Ammon's horn (tissue), 1 donor: ENCODE measurements at places on chromosomes 3 and 15.

DNA sequence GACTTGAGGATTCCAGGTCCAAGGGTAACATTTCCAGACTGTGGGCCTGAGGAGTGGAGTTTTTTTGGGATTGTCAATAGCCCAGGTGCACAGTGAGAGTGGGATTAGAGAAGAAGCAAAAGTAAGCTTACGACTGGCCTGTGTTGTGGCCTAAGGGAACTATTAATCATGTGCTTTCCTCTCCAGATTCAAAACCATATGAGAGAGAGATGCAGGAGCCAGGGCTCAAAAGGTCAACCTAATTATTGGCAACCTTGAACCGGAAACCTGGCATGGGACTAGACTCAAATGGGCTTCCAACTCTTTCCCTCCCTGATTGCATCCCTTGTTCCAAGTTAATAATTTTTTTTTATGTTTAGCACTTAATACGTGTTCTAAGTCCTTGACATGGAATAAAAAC is 242.1 kb upstream of the THRB start:
- no peak for DNase-seq

DNA sequence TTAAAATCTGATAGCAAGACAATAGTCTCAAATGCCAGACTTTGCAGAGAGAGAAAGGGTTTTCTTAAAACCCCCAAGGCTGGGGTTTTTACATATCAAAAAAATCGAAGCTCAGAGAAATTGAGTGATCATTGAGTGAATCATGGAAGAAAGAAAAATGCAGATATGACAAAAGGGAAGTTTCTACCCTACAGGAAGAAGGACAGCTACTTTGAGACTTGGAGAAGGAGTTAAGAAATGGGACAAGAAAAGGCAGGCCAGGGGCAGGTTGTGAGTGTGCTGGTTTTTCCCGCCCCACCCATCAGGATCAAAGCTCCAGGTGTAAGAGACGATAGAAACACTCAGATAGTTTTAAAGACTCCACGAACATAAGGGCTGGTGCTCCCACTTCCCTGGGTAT is 18.6 kb downstream of the TMEM158 start:
- no peak for DNase-seq

DNA sequence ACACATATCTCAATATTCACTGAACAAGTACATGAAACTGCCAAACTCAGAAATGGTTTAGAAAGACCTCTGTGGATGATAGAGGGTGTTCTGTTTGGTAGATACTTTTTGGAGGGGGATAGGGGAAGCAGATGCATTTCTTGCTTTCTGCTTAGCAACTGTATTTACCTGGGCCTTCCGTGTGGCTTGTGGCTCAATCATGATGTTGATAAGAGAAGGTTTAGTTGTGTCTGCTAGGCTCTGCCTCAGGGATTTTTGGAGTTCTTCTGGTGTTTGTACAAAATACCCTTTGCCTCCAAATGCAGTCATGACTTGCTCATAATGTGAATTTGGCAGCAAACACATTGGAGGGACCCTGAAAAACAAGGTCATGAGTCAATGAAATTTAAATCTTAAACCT is 38.2 kb downstream of the HACL1 start:
- no peak for DNase-seq

- DNase-seq: no peak
Measured at GRCh38 chr15:46768287-46768686, 949.0 kb upstream of the SEMA6D start.

GRCh38 chr3:59304296-59304695 is 254.5 kb upstream of the CFAP20DC start:
- DNase-seq: no peak

DNA sequence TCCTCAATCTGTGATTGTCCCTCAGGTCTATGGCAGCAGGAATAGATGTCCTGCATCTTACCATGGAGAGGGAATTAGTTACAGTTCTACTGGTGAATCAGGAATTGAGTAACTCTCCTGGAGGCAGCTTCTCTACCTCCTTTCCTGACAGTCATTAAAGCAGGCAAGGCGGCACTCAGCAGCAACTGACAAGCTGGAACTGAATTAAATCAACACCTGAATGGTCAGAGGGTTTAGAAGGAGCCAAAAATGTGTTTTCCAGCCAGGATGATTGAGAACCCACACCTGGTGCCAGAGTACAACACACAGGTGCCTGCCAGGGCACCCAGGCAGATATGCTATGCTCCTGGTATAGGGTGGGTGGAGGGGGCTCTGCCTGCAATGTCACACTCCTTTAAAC is 43.1 kb upstream of the TIPARP start:
- no peak for DNase-seq

GRCh38 chr3:153577059-153577736 is 415.2 kb downstream of the RAP2B start:
- no peak for DNase-seq

DNA sequence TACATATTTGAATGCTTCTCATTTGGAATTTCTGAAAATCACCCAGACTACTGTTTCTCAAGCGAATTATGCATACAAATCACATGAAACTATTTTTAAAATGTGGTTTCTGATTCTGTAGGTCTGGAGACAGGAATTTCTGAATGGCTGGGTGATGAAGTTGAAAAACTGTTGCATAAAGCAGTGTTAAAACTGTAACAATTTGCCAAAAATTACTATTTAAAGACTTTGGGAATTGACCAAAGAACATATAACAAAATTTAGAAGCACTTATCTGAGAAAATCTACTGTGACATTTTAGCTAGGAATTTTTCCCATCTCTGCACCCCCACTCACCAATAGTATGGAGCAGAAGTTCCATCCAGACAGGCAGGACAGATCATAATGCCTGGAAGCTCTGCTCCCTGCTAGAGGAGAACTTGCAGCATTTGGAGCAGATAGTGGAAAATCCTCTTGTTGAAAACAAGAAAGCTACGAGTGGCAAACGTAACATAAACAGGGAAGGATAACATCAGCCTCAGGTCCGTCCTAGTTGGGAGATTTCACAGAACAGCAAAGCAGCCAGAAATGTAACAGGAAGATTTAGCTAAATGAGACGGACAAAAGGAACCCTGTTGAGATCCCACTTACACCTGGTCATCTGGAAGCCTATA is 132.3 kb upstream of the MCTP2 start:
- no peak for DNase-seq

GRCh38 chr3:188775412-188775811 is 396.4 kb upstream of the TPRG1 start:
- DNase-seq: no peak

DNA sequence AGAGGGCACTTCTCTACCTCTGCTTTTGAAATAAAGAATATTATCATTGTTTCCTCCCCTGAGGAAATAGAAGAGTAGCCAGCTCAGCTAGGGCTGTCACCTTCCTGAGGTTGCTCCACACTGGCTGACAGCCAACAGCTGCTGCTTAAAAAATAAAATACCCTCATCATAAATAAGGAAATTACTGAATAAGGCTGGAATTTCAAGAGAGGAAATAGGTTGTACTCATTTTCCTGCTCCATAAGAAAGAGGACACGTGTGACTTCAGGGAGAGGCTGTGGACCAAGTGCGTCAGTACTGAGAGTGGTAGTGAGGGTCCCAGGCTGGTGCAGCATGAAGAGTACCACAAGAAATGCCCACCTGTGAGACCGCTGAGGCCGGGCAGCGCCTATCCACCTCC is 8.1 kb upstream of the C2CD4B start:
- DNase-seq: no peak

DNA sequence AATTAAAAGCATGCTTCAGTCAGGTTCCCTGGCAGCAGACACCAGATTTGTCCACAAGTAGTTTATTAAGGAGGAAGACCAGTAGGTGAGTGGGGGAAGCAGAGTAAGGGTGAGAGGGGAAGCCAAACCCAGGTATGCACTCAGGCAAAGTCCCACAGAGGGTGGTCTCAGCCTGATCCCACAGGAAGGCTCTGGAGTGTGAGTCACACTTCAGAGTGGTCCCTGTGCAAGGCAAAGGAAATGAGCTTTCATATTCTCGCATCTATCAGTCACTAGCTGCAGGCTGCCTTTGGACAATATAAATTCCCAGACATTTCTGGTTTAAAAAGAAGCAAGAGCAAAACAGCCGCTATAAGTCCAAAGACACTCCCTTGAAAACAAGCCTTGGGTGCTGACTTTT is 78.5 kb downstream of the TRANK1 start:
- no peak for DNase-seq

GRCh38 chr3:133712017-133712416 is 34.2 kb upstream of the TF start:
- peak; percentile 62 for DNase-seq

- DNase-seq: no peak
Measured at GRCh38 chr3:186075489-186075888, 33.4 kb downstream of the ETV5 start.

GRCh38 chr15:23797747-23798446 is 110.8 kb upstream of the NDN start:
- peak; percentile 52 for DNase-seq

DNA sequence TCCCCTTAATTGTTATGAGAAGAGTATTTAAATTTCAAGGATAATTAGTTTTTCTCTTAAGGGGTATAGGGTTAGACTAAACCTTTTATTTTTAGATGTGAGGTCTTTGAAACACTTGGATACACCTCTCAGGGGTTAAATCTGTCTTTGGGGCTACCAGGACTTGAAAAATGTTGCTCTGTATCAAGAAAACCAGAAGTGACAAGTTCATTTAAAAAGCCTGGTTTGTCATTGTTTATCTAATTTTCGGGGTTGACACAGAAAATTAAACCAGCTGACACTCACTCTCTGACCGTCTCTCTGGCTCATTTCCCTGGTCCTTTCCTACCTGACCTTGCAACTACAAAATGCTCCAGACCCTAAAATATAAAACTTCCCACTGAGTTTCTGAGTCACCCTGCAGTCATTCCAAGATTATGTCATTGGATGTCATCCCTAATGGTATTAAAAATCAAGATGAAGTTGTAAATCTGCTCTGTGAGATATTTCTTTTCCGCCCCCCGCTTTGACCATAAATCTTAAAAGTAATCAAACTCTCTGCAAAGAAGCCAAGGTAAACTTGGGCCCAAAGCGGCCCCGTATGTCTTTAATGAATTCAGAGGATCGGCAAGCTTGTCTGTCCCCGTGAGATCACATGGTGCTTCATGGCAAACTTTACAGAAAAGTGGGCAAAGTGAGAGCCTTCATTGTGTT is 32.9 kb upstream of the SKOR1 start:
- DNase-seq: no peak

GRCh38 chr3:44478606-44479094 is 1.2 kb upstream of the ZNF445 start:
- DNase-seq: no peak

DNA sequence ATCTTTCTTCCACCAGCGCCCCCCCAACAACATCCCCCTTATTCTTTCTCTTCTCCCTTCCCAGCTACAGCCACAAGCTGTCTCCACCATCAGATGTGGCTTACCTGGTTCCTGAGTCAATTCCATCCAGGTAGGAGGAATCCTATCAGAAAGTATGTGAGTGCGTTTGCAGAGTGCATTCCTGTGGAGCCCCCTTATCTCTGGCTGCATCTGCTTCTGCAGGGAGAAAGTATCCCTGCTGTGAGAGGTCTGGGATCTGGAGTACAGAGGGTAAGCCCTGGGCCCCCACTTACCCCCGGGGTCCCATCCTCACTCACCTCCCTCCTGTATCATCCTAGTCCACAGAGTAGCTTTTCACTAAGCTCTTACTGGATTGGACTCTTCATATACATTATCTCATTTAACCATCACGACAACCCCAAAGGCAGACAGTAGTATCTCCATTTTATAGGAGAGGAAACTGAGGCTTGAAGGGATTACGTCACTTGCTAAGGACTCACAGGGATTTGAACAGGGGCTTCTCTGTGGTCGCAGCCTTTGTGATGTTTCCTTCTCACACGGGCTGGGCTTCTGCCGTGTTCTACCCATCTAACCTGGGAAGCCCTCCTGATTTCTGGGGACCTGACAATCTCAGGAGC is 22.2 kb upstream of the MAGEF1 start:
- no peak for DNase-seq

GRCh38 chr15:36591536-36592411 is 12.3 kb downstream of the CDIN1 start:
- DNase-seq: peak; percentile 54

DNA sequence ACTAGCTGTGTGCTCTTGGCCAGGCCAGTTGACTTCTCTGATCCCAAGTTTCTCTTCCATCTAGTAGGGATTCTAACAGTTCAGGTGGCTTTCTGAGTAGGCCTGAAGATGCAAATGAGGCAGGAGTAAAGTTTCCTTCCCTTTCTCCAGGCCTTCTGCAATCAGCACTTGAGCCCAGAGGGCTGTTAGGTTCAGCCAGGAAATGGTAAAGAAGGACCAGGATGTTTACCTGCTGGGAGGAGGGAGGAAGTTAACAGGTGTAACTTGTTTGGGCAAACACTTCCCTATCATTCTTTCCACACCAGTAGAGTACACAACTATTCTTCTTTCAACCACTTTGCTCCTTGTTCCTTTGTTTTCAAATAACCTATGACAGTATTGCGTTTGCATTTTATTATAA is 13.3 kb upstream of the TNFSF10 start:
- DNase-seq: no peak

DNA sequence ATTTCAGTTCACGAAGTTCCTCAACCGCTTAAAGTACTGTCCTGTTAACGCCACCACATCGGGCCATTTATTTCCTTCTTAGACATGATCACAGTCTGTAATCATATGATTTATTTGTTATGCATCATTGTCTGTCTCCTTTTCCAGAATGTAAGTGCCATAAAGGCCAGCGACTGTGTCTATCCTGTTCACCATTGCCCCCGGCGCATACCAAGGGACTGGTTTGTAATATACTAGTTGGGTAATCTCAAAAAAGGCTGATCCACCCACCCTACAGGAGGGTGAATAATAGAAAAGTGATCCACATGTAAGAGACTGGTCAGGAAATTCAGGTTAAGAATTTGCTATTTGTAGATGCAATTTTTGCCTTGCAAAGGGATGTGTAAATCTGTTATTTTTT is 41.9 kb downstream of the SLC6A20 start:
- no peak for DNase-seq

- no peak for DNase-seq
Measured at GRCh38 chr15:100429116-100429728, 87.4 kb upstream of the ADAMTS17 start.

GRCh38 chr3:192772240-192772894 is 45.0 kb upstream of the FGF12 start:
- peak; percentile 54 for DNase-seq
